Activated T-cell treated with anti-CD3 and anti-CD28 coated beads, Interleukin-2, amount 50 U/mL, for 4 hours (primary cell): ENCODE measurements at places on chromosomes 7 and 10. TPM values are rescaled to one million over a fixed set of nuclear protein-coding genes. Genes with fewer than 3 reads are reported as not detected.

MNX1 gene
- not detected for total RNA-seq

ADRB1 gene
- total RNA-seq: not detected

THAP5 gene
- total RNA-seq: 31.7 TPM

PAX4 gene
- not detected for total RNA-seq

CFAP69 gene
- total RNA-seq: 0.20 TPM

TCERG1L gene
- total RNA-seq: 0.13 TPM
